ENCODE measurements at places on chromosomes 12 and 14. TPM values are rescaled to one million over a fixed set of nuclear protein-coding genes. Genes with fewer than 3 reads are reported as not detected.

Gene LALBA
- total RNA-seq: not detected

Gene NOVA1
- 1.9 TPM for total RNA-seq

Gene ZCRB1
- total RNA-seq: 34.8 TPM

Gene HOXC4
- 0.99 TPM for total RNA-seq

Gene PLEKHD1
- 0.61 TPM for total RNA-seq

Gene KRT6C
- not detected for total RNA-seq

Gene PDE3A
- total RNA-seq: 5.1 TPM

Gene PIWIL1
- not detected for total RNA-seq

Gene SLC48A1
- total RNA-seq: 38.6 TPM

Gene SLC25A21
- 0.47 TPM for total RNA-seq

Gene DBX2
- total RNA-seq: not detected

Gene TAS2R31
- total RNA-seq: 2.1 TPM

Gene KCNH3
- 2.4 TPM for total RNA-seq

Gene KRT2
- not detected for total RNA-seq

Data from left lung (tissue), 14 donors.